Activated naive CD4-positive, alpha-beta T cell (primary cell): ENCODE measurements at places on chromosomes 11 and 22.

DNA sequence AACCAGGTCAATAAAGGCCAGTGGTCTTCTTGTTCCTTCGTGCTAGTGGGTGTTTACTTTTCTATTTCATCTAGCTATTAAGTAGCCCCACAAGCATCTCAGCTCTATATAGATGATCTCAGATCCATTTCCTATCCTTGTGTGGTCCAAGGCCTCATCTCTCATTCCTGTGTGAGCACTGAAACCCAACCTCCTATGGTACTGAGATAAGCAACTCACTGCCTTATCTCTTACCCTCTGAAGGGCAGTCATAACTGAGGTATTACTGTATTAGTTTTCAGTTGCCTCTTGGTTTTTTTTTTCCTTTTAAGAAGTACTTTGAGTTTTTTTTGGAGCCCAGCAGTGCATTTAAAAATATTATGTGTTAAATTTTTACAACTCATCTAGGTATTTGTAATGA, 28.3 kb downstream of the ACER3 start:
- no peak for DNase-seq

- DNase-seq: no peak
These were observed 7.0 kb downstream of the MAP3K11 start for GRCh38 chr11:65606876-65607613.

DNA sequence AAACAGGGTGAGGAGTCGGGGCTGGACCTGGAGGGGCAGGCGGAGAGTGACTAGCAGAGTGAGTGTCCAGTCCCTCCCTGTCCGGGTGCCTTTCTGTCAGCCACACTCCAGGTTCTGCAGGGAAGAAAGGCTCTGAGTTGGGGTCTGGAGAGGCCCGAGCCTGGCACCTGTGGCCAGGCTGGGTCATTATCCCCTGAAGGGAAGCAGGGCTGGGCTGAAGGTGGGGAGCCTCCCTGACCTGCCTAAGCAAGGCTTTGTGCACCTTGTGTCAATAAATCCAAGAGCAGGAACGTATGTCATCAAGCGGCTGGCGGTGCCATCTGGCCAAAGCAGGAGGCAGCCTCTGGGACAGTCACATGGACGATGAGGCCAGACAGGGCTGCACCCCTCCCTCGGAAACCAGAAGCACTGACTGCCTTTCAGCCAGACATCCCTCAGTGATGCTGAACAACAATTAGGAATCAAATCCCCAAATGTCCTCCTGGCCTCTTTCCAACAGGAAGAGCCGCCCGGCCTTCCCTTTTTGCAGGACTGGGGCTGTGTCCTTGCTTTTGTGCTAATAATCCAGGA, 73.9 kb upstream of the FGF3 start:
- DNase-seq: no peak

DNA sequence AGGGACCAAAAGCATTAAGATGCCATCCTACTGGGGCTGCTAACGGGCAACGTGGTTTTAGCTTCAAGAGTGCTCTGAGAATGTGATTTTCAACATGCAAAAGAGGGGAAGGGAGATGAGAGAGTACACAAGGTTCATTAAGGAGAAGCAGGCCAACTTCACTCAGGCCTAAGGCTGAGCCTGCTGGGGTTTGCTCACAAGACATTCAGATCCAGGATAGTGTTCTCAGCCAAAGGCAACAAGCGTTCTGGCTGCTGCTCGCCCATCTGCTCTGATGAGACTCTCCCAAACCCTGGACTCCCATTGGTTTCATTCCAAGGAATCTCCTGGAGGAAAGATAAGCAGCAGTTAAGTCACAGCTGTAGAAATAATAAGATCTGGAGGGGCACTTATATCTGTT, 23.6 kb upstream of the UPB1 start:
- no peak for DNase-seq

DNA sequence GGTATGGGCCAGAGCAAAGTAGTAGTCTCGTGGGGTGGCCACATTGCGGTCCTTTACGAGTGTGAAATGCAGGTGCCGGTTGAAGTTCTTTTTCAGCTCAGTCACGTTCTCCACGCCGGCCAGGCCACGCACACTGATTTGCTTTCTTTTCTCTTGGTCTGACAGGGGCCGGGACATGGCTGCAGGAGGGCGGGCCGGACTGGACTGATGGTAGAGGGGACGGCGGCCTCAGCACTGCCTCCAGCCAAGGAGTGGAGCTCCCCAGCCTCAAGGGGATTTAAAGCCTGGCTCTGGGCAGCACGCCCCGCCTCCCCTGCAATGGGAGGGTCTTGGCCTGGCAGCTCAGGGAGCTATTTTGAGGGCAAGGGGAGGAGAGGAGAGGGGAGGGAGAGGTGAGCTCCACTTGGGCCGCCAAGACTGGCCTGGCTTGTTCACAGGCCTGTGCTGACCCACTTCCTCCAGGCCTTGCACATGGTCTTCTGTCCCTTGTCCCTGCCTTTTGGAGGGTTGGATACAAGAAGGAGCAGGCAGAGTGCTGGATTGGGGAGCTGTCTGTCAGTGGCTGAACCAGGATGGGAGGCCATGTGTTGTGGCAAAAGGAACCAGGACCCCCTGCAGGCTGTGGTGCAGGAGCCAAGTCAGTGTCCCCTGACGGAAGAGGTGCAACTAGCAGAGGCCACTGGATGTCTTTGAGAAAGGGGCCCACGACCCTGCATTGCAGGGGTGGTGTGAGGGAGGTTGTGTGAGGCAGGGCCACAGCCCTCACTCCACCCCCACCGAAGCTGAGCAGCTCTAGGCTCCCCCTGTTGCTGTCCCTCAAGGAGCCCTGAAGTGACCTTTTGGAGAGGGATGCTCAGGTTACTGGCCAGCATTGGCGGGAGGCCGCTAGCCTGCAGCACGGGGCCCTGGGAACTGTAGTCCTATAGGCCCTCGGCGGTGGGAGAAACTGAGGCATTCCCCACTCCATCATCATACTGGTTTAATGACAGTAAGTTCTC, at the start of gene PYGM:
Gene PYGM, minus strand, starts transcription at position 253 of the 998 bp plus-strand sequence. Its CDS starts 76 bp downstream, at position 177.
- DNase-seq: no peak
